ENCODE measurements at places on chromosomes 2 and 18.

DNA sequence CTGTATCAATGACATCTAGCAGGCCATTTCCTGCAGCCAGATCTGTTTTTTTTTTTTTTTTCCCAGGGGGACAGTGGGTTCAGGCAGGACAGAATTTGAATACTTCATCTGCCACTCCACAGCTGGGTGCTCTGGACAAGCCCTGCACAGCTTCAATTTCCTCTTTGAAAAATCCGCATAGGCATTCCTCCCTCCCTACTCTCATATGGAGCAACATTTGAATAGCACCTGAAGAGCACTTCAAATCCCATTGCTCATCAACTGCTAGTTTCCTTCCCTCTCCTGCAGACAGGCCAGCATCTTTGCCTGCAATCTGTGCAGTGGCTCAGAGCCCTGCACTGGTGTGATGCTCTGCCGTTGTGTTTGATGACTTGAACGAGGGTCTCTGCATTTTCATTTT is 326.3 kb downstream of the TSN start:
- DNase-seq: no peak

- DNase-seq: no peak
These were observed 5.2 kb upstream of the DNAJB2 start for GRCh38 chr2:219273937-219274336.

- DNase-seq: no peak
These were observed 7.6 kb downstream of the CNDP1 start for GRCh38 chr18:74541703-74542555.

DNA sequence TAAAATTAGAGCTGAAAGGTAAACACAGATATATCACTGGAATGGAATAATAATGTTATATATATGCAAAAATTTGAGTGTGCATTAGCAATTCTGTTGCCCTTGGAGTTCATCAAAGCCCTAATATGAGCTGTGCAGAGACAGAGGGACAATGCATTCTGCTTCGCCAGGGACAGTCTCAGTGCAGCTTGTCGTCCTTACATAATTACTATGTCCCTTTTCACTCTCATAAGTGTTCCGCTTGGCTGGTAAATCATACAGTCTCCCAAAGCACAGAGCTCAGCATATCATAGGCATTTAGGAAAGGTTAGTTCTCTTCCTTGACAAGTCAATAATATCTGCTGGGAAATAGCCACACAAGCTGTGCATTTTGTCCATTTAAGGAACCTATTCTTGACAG is 30.7 kb downstream of the MAPK4 start:
- no peak for DNase-seq

DNA sequence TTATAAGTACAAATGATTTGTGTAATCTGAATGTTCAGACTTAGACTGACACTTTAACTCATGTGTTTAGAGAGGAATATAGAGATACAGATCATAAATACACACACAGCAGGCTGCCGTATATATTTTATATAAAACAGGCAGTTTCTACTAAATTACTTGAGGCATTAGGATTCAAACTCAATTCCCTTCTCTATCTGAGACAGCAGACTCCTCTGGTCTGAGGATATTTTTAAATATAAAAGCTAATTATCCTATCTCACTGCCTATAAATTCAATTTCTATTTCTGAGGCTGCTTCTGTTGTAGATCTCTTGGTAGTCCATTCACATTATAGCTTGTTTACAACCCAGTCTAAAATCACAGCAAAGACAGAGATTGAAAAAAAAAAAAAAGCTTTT is 46.9 kb downstream of the BCL2 start:
- DNase-seq: no peak

DNA sequence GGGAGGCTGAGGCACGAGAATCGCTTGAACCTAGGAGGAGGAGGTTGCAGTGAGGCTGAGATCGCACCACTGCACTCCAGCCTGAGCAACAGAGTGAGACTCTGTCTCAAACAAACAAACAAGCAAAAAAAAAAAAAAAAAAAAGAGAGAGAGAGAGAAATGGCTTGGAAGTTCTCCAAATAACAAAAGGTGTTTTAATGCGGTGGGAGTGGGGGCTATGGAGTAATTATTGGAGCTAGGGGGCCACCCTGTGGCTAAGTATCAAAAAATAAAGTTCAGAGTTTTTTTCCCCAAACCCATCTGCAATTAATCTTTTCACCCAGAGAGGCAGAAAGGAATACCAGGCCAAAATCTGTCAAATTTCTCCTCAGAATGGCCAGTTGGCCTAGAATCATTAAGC is 23.0 kb upstream of the CEP68 start:
- no peak for DNase-seq

GRCh38 chr2:157261199-157261782 is 3.8 kb downstream of the GALNT5 start:
- no peak for DNase-seq

- DNase-seq: no peak
These were observed 462.2 kb upstream of the RGPD4 start for GRCh38 chr2:107364361-107364950.

DNA sequence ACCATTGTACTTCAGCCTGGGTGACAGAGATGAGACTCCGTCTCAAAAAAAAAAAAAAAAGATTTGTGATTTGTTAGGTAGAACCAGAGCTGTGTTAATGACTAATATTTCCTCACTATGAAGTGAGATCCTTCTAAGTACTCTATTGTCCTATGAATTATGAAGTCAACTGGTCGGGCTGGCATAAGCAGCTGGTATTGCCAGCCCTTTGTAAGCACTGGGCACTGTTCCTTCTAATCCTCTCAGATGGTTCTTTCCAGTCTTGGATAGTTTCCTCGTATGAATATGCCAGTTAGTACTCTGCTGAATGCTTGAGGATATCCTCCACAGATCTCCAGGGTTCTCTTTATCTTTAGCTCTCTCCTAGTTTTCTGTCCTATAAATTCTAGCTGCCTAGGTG is 223.1 kb upstream of the SP5 start:
- no peak for DNase-seq

GRCh38 chr18:46321955-46322354 is 217.8 kb downstream of the HAUS1 start:
- no peak for DNase-seq

DNA sequence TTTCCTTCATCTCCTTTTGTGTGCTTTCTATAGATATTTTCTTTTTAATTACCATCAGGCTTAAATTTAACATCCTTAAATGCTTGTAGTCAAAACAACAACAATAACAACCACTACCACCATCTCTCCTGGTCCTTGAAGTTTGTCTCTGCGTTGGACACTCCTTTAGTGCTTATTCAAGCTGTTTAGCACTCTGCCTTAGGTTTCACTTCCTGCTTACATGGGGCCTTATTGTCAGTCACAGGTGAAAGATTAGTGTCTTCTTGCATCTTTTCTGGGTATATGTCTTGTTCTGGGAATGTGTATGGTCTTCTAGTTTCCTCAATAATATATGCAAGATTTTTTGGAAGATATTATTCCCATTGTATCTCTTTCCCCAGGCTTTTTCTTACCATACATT is 240.1 kb upstream of the NXPH2 start:
- no peak for DNase-seq

- DNase-seq: no peak
These were observed 176.2 kb downstream of the FSHR start for GRCh38 chr2:48978131-48978530.

DNA sequence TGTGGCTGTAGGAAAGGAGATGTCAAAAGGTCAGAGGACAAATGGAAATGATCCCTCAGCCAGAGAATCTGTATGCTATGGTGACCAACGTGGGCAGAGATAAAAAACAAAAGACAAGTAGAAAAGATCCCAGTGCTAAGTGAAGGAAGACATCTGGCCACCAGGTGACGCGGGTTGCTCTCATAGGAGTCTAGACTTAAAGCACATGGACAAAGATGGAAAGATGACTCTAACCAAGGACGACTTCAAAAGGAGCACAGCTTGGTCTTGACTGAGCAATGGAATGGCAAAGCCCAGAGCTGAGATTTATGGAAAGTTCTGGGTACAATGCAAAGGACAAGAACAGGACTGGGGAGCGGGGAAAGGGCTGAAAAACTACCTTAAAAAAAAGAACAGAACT is 96.8 kb downstream of the CLIP4 start:
- no peak for DNase-seq

- DNase-seq: no peak
These were observed 175.6 kb upstream of the RAB6C start for GRCh38 chr2:129803871-129804270.

DNA sequence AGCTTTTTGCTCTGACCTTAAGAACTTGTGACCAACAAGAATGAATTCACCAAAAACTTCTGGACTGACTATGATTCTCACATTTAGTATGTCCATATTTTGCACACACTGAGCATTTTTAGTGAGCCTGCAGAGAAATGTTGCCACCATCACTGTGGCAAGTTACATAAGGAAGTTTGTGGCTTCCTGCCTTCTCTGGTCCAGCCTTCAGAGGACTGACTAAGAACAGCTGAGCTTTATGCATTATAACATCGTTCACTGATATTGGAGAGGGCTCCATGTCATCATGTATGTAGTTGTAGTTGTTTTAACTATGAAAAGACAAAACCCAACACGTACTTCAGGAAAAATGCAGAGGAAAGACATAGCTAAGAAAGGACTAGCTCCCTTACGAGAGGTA is 218.0 kb upstream of the CRIM1 start:
- no peak for DNase-seq

GRCh38 chr2:150878356-150878755 is 383.3 kb downstream of the RBM43 start:
- DNase-seq: no peak

- no peak for DNase-seq
These were observed 1.7 kb upstream of the SMAD4 start for GRCh38 chr18:51028201-51028805.

- no peak for DNase-seq
These were observed 382.7 kb upstream of the SALL3 start for GRCh38 chr18:78596794-78597345.

DNA sequence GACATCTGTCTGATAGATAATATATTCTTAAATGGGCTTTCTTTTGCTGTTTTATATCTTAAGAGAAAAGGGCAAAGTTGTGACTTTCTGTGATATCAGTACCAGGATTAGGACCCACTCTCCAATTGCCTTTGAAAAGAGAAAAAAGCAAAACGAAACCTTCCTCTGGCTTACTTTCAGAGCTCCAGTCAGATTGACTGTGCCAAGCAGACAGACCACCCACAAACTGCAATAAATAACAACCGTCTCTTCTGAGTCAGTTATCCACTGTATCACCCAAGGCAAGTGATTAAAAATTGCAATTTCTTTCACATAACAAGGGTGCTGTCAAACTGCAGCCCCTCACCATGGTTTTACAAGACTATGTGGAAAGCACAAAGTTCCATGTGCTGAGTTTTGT is 230.5 kb upstream of the SETBP1 start:
- DNase-seq: no peak

DNA sequence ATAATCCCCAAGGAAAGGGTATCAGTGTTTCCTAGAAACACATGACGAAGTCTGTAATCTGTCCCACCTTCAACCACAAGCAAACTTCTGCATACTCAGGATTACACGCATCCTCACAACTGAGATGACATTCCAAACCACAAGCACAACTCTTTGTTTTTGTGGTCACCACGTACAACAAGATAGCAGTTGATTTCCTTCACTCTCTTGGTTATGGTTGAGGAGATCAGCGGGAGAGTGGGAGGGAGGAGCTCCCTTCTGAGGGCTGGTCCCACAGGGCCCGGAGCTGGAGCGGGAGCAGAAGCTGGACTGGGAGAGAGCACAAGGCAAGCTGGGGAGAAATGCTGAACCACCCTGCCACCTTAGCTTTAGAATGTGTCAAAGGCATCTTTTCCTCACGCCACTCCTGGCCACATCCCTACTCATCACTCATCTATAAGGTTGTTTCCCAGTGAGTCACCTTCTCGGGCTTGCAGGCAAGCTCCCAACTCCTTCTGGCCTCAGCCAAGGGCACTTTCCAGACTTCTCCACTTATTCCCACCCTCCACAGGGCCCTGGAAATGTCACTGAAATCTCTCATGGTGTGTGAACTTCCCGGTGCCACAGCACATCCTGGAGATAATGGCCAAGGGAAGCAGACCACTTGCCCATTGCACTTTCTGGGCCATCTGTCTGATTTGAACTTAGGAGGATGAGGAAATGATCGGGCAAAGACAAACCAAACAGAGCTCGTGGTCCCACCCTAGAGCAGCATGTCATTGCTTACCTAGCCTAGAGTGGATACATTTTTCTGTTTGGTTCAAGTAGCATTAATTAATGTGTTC is 98.9 kb upstream of the LGALSL start:
- DNase-seq: no peak

- no peak for DNase-seq
These were observed 135.1 kb upstream of the TFPI start for GRCh38 chr2:187689372-187689771.

DNA sequence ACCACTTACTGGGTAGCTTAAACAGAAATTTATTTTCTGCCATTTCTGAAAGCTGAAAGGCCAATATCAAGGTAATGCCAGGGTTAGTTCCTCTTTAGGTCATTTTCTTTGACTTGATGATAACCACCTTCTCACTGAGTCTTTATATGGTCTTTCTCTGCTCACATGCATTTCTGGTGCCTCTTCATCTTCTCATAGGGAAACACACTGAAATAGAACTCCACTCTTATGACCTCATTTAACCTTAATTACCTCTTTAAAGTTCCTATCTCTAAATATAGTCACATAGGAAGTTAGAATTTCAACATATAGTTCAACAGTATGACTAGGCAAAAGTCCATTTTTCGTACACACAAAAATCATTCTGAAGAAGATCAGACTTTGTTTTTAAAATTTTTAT is 616.8 kb upstream of the VRK2 start:
- no peak for DNase-seq

GRCh38 chr2:56130463-56131070 is 53.2 kb upstream of the CCDC85A start:
- peak; percentile 30 for DNase-seq

DNA sequence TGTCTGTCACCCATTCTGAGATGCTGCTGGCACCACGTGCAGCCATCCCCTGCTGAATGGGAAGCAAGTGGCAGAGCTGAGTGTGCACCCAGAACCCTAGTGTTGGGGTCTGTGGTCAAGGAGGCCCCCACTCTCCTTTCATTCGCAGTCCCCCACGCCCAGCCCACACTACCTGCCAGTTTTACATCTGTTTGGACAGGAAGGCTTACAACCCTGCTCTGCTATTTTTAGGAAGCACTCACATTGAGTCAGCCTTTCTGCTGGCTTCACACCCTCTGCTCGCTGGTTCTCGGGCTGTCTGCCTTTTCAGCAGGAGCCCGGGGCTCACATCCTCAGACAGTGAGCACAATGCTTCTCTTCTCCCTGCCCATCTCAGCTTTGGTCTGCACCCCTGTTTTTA is 10.7 kb upstream of the ADCY3 start:
- no peak for DNase-seq

All from SHP77 treated with DMSO at 0.1 percent for 48 hours (cell line).